Liver (tissue), 10 donors: ENCODE measurements at places on chromosomes 3 and 15. TPM values are rescaled to one million over a fixed set of nuclear protein-coding genes. Genes with fewer than 3 reads are reported as not detected.

The GYG1 gene
- 16.7 TPM for polyA plus RNA-seq

The ERICH6 gene
- not detected for polyA plus RNA-seq

The LPCAT4 gene
- polyA plus RNA-seq, result 2.4 TPM

The ADCY5 gene
- 0.74 TPM for polyA plus RNA-seq

DNA sequence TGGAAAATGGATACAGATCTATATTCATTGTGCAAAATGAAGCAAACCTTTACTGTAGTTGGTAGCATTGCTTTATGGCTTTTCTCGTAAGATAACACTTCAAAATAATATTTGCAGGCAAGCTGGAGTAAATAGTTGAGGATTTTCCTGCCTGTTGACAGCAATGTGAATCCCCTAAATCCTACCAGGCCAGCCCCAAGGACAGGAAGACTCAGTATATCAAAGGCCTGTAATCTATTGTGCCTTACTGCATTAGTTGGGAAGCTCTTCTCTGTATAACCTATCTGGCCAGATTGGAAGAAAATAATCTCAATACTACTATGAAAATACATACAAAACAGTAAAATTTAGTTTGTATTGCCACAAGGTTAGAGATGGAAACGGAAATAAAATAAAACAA, 4.6 kb upstream of the GMNC start:
- H3K4me3 ChIP-seq, result no peak overlapping the region
- H3K27ac ChIP-seq, result no peak overlapping the region

DNA sequence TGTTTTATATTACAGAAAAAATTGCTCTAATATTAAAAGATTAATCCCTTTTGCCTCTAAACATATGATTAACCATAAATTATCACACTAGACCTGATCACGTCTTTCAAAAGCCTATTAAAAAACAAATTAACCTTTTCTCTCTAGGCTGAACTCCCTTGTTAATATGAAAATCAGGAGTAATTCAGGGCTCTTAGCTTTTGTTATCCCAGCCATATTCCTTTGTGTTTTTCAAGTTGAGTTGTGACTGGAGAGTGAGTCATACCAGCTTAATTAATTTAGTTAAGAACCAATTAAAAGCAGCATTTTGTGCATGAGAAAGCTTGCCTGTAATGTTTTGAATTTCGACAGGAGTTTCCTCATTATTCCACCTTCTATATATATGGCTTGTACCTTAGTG, 385.8 kb downstream of the VGLL3 start:
- H3K36me3 ChIP-seq, result no peaks in the 10 kb centered on the region
- no peaks in the 10 kb centered on the region for H3K4me1 ChIP-seq
- no peak overlapping the region for H3K27ac ChIP-seq
- H3K4me3 ChIP-seq, result no peak overlapping the region
- no peaks in the 10 kb centered on the region for H3K27me3 ChIP-seq
- DNase-seq, result no peak

DNA sequence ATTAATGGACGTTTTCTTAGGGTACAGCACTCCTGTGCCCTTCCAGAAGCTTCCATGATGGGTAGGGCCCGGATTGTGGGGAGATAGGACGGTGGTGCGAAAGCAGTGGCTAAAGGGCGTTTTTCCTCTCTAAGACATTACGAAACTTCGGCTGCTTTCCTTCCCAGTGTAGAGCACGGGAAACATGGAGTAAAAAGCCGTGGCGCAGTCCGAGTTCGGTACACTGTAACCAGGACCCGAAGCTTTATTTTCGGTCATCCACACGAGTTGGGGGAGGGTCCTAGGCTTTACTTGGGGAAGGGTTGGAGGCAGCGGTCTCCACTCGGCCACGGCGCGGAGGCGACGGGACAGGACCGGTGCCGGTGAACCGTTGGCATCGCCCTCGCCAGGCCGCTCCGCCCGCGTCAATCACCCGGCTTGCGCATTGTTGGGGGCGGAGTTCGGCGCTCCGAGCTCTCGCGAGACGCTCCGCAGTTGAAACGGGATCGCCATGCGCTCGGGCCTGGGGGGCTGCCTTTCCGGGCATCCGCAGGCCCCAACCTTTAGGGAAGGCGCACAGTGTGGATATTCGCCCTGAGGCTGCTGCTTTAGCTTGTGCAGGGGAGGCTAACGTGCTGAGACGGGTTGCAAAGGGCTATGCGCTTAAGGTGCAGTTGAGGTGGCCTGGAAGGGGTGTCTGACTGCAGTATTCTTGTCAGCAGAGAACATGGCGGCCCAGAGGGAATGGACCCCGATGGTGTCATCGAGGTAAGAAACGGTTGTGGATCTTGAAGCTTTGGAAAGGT, 546 bp downstream of the EIF4A2 start:
- peaks cover 4% of the 10 kb centered on the region for H3K4me1 ChIP-seq
- H3K27me3 ChIP-seq, result no peaks in the 10 kb centered on the region
- H3K4me3 ChIP-seq, result peak overlapping the region; percentile 89
- DNase-seq, result peak; percentile 88
- H3K27ac ChIP-seq, result peak overlapping the region; percentile 97

GRCh38 chr3:181899702-181900101, 188.0 kb downstream of the SOX2 start:
- H3K27ac ChIP-seq, result no peak overlapping the region
- no peak for DNase-seq
- H3K4me3 ChIP-seq, result no peak overlapping the region
- no peaks in the 10 kb centered on the region for H3K27me3 ChIP-seq
- no peaks in the 10 kb centered on the region for H3K36me3 ChIP-seq

- no peaks in the 10 kb centered on the region for H3K36me3 ChIP-seq
- H3K27ac ChIP-seq, result peak overlapping the region; percentile 55
- DNase-seq, result peak; percentile 35
- peaks cover 4% of the 10 kb centered on the region for H3K4me1 ChIP-seq
- H3K27me3 ChIP-seq, result no peaks in the 10 kb centered on the region
- H3K4me3 ChIP-seq, result peak overlapping the region; percentile 34
Observed at GRCh38 chr3:149547954-149548668, 73.6 kb downstream of the TM4SF4 start.

DNA sequence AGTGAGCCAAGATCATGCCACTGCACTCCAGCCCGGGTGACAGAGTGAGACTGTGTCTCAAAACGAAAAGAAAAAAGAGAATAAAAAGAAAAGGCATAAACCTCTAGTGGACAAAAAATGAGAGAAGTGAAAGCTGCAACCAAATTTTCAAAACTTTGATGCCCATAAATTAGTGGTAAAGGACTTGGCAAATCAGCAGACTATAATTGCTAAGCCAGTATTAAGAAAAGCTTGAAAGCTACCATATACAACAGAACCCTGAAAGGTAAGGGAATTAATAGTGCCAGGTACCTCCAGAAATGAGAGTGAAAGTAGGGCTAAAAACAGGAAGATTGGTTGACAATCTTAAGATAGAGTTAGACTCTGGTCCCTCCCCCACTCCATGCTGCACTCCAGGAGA, 32.9 kb upstream of the SLC22A13 start:
- no peak overlapping the region for H3K4me3 ChIP-seq
- DNase-seq, result no peak
- no peaks in the 10 kb centered on the region for H3K4me1 ChIP-seq
- peaks cover 22% of the 10 kb centered on the region for H3K36me3 ChIP-seq

GRCh38 chr3:98388147-98388546, 2.3 kb upstream of the OR5K3 start:
- H3K4me3 ChIP-seq, result no peak overlapping the region
- H3K27ac ChIP-seq, result no peak overlapping the region
- H3K4me1 ChIP-seq, result no peaks in the 10 kb centered on the region
- DNase-seq, result no peak

DNA sequence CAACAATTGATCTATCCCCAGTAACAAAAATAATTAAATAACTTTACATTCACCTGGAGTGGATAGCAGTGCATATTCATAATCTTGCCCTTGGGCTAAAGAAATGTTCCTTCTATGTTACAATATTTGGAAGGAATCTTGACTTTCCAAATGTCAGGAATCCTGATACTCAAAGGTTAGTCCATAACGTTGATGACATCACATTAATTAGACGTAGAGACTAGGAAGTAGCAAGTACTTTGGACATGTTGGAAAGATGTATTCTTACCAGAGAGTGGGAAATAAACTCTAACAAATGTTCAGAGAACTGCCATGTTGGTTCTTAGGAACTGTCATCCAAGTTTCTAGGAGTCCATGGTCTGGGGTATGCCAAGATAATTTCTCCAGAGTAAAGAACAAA, 70.6 kb upstream of the SLC25A36 start:
- no peak overlapping the region for H3K27ac ChIP-seq
- no peaks in the 10 kb centered on the region for H3K4me1 ChIP-seq
- no peak for DNase-seq
- H3K4me3 ChIP-seq, result no peak overlapping the region
- no peaks in the 10 kb centered on the region for H3K27me3 ChIP-seq
